SW 1271 (cell line): ENCODE measurements at places on chromosomes 6 and 20.
A peak's percentile ranks its signal among the peaks of the same experiment; 100 is the strongest.

DNA sequence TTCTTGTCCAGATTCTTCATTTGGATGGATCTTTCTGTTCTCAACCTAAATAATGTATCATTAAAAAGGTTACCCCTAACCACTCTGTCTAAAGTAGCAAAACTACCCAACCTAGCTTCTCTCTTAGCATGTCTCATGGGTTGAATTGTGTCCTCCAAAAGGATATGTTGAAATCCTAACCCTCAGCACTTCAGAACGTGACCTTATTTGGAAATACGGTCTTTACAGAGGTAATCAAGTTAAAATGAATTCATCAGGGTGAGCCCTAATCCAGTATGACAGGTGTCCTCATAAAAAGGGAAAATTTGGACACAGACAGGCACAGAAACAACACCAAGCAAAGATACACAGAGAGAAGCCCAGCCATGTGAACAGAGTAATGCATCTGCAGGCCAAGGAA, 6.1 kb upstream of the FRK start:
- DNase-seq, result no peak

- peak; percentile 60 for DNase-seq
Measured at GRCh38 chr20:36128463-36129159, 25.9 kb upstream of the EPB41L1 start.

- DNase-seq, result no peak
Measured at GRCh38 chr6:73797861-73798260, 101.9 kb downstream of the CD109 start.

DNA sequence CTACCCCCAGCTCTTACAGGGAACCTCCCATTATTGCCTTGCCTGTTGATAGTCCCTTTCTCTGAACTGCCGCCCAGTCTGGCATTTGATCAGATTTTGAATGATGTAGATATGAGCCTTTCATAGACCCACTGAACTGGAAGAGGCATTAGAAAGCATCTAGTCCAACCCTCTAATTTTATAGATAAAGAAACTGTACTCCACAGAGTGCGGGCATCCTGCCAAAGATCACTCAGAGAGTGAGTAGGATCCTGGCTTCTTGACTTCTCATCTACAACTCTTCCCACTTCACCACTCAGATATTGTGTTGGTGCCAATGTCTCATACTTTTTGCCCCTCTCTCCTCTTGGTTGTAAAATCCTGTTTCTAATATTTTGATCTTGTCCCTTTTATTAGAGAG, 179.2 kb upstream of the BMP2 start:
- DNase-seq, result no peak

GRCh38 chr6:100808638-100809275, 72.4 kb downstream of the ASCC3 start:
- no peak for DNase-seq

GRCh38 chr6:151630387-151630786, 136.6 kb downstream of the CCDC170 start:
- DNase-seq, result no peak

GRCh38 chr6:33237741-33238140, 29.4 kb downstream of the RING1 start:
- no peak for DNase-seq

- no peak for DNase-seq
Measured at GRCh38 chr6:11328613-11329247, 96.3 kb upstream of the NEDD9 start.

GRCh38 chr6:27865850-27866356, 46.3 kb downstream of the OR2B2 start:
- peak; percentile 39 for DNase-seq

GRCh38 chr6:119587537-119587936, 238.0 kb upstream of the MAN1A1 start:
- no peak for DNase-seq

- peak; percentile 48 for DNase-seq
Measured at GRCh38 chr20:62305149-62305764, 2.5 kb downstream of the ADRM1 start.

DNA sequence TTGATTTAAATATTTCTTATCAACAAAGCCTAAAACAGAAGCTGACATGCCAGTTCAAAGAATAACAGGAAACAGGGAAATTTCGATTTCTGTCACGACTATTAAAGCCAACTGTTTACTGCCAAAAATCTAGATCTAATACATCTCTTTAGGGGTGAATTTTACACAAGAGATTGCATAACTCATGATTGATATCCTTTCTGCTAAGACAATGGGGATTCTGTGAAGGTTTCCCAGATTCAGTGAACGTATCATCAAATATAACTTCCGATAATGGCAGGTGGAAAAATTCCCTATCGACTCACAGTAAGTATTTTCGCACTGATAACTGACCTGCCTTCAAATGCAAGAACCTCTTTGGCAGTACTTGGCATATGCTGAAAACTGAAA, 42.9 kb downstream of the NHSL1 start:
- DNase-seq, result no peak

- no peak for DNase-seq
Measured at GRCh38 chr6:116922853-116923548, 46.0 kb downstream of the RFX6 start.

DNA sequence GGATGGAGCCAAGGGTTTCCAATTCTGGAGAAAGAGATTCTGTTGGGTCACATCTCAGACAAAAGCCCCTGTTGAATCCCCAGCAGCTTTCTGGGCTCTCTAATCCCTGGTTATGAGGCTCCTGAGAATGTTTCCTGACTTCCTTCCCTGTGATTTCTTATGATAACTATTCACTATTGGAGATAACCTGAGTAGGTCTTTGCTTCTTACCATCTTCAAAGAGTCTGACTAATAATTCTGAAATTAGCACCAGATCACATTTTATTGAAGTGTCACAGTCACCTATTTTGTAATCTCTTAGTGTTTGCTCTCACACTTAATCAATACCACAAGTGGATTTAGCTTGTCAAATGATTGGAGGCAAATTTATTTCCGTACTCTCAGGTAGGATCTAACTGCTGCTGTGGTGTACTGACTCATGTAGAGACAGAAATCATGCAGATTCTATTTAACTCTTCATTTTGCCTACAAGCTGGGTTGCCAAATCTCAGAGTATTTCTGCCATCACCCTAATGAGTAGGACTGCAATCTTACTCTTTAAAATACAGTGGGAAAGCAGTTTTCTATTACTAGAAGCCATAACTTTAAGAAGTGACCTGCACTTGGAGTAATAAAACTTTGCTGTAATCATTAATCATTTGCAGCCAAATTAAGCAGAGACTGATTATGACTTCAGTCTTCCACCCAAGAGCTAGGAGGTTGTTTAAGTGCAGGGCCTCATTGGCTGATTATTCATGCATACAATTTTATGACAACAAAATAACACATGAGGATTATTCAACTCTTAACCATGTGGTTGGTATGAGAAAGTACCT, 422.1 kb downstream of the EPM2A start:
- no peak for DNase-seq

GRCh38 chr6:43725643-43726580, 38.3 kb upstream of the MRPS18A start:
- no peak for DNase-seq

DNA sequence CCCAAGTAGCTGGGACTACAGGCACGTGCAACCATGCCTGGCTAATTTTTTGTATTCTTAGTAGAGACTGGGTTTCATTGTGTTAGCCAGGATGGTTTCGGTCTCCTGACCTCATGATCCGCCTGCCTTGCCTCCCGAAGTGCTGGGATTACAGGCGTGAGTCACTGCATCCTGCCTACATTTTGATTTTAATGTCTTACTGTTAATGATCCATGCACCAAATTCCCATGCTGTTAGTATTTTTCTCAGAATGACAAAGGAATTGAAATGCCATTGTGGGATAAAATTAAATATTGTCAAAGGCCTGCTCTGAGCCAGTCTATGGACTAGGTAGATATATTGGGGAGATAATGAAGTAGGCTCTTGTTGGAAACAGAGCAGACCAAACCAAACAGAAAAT, 28.2 kb downstream of the CBFA2T2 start:
- no peak for DNase-seq
